ENCODE measurements at places on chromosomes 1 and 21. TPM values are rescaled to one million over a fixed set of nuclear protein-coding genes. Genes with fewer than 3 reads are reported as not detected.

DNA sequence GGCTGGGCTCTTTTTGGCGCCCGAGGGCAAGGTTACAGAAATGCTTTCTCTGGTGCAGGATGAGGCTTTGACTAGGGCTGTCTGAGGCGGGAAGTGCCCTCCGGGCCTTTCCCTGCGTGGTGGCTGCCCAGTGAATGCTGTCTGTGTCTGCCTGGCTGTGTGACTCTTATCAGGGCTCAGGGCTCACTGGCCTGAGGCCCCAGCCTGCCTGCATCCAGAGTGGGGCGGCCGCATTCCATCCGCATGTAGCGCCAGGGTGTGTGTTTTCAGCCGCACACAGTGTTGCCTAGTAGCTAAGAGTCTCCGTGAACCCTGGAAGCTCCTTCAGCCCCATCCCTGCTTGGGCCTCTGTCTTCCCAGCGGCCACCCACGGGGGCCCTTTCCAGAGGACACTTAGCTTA is 59.1 kb downstream of the FAAP20 start:
- DNase-seq, result no peak

DNA sequence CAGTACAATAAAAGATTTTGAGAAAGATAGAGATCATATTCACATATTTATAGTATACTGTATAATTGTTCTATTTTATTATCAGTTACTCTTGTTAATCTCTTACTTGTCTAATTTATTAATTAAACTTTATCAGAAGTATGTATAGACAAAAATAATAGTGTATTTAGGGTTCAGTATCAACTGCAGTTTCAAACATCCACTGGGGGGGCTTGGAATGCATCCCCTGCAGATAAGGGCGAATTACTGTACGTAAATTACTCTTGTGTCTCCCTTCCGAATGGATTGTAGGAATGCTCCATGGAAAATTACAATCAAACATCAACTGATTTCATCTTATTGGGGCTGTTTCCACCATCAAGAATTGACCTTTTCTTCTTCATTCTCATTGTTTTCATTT is at the start of gene OR2L8:
TSS of gene OR2L8 (plus strand) at position 301 of the 400 bp plus-strand sequence. CDS start at position 301, 0 bp downstream.
- DNase-seq, result no peak

DNA sequence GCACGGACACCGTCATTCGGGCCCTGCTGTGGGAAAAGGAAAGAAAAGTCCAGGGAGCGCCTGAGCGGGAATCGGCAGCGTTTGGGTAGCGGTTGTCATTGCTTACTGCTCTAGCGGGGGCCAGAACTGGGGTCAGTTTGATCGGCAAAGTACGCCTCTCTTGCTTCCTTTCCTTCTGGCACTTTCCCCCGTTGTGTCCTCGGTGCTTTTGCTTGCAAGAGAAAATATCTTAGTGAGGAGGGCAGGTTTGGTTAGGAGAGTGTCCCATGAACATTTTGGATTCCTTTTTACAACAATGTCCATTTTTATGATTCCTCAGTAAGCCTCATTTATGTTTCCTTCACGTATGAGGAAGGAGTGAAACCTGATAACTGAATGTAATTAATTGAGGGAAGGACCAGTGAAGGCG is 670 bp downstream of the ST3GAL3 start:
- DNase-seq, result no peak

The GSTM1 gene
- not detected for total RNA-seq

The LCE3E gene
- not detected for total RNA-seq

The C1orf185 gene
- total RNA-seq, result not detected

The LEFTY1 gene
- not detected for total RNA-seq

The TEDDM1 gene
- not detected for total RNA-seq

The S100A11 gene
- total RNA-seq, result 257 TPM

DNA sequence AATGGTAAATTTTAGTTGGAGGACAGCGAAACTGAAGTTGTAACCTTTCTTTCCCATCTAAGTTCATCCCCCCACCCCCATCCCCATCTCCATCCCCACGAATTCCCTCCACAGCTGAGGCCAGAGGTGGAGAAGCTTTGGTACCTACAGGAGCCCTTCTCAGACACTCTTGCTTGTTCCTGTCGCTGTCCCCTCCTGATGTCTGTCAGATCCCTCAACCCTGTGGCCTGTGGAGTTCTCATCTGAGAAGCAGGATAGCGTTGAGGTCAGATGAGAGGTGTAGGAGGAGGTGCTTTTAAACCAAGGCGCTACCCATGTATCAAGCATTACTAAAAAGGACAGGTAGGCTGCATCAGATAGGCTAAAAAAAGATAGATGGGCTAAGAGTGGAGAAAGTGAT is 769 bp downstream of the NTPCR start:
- no peak for DNase-seq

DNA sequence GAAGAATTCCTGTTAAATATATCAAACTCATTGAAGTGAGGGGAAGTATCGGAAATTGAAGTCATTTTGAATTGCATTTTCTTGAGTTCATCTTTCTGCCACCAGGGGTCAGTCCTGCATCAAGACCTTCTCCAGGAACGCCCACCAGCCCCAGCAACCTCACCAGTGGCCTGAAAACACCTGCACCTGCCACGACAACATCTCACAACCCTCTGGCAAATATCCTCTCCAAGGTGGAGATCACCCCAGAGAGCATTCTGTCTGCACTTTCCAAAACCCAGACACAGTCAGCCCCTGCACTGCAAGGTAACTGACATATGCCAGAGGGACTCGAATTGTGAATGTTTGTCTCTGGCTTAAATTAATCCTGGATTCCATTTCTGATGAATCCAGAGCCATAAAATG is 22.8 kb upstream of the TARS2 start:
- DNase-seq, result peak; percentile 56

The CHD5 gene
- total RNA-seq, result 0.61 TPM

GRCh38 chr1:224502459-224503160 is 68.0 kb upstream of the WDR26 start:
- DNase-seq, result no peak

DNA sequence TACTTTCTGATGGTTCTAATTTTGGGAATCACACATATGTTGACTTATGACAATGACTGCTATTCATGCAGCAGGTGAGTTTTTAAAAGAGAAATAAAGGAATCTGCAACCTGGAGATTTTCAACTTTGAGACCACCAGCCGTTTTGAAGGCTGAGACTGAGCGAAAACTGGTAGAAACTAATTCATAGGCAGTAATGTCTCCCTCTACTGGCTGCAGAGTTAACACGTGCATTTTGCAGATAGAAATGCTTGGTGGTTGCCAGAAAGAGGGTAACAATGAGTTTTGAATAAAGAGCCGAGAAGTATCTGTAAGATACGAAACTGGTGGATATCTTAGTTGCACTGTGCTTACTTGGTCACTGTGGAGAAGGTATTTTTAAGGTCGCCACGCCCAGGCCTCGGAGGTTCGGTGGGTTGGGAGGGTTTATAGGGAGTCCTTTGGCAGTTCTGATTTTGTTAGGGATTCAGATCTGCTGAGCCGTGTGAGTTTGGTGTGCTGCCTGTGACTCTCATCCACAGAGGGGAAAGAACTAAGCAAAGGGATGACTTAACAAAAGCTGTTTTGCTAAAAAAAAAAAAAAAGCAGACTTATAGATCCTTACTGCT is 83.0 kb downstream of the RYR2 start:
- no peak for DNase-seq

DNA sequence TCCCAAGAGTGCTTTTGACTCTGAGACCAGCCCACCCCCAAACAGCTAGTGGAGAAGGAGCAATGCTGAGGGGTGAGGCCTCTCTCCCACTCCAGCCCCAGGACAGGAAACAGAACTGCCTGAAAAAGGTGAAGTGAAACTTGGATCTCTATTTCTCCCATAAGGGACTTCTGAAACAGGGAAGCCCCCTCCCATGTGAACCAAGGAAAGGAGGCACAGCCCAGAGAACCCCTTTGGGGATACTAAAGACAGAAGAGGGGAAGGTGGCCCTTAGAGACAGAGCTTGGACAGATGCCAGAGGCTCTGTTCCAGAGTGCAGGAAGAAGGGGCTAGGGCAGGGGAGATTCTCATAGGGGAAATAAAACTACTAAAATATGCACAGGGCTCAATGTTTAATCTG is 2.9 kb downstream of the TNFAIP8L2 start:
- DNase-seq, result no peak

The KRTAP13-4 gene
- not detected for total RNA-seq

DNA sequence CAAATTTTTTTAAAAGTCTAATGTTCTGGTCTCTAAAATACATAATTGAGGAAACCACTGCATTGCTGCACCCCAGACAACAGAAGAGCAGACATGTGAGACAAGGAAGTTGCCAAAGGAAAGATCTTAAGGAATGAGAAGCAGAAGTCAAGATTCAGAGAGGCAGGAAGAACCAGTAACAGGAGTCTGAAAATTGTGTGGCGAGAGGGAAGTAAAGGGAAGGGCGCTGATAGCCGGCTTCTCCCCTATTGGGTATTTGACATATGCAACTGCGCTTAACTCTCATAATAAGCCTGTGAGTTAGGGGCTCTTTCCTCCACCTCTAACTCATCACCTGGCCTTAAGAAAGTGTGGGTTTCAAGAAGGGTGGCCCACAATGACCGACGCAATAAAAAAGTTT is 21.9 kb upstream of the KIF14 start:
- DNase-seq, result no peak

DNA sequence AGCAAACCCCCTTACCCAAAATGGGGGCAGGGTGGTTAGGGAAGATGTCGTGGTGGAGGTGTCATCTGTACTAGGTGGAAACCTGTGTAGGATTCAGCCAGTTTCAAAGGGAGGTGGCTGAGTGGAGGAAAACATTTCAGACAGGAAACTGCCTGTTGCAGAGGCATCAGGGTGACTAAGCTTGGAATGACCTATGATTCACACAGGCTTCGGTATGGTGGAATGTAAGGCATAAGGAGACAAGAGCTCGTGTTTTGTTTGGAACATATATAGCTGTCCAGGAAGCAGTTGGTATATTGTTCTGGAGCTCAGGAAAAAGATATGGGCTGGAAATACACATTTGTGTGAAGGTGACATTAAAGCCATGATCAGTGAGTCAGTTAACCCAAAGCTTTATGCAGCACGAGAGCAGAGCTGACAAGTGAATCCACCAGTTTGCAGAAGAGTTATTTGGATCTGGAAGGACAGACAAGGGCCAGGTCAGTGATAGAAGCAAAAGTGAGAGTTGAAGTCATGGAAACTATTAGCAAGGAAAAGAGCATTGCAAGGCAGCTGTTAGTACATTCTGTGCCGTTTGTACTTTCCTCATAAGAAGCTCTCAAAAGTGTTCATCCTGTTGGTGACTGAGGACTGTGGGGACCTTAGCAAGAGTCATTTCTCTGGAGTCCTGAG is 12.2 kb downstream of the UTP25 start:
- no peak for DNase-seq

DNA sequence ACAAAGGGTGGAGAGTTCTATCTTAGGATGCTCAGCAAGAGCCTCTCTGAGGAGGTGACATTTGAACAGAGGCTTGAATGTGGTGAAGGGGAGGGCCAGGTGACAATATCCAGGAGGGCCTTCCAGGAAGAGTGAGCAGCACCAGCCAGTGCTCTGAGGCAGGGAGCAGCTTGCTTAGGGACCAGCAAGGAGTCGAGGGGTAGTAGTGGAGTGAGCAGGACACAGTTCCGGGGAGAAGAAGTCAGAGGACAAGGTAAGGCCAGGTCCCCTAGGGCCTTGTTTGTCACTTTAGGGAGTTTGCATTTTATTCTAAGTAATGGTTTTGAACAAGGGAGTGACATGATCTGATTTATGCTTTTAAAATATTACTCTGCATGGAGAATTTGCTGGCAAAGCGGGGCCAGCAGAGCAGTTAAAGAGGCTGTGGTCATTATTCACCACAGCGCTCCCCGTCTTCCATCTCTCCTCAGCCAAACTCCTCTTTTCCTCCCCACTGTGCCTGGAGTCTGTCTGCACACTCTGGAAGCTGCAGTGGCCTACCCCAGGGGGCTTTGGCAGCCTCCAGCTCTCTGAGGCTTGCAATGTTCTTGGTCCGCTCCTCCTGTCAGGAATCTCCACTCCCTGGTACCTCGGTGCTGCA is 17.0 kb upstream of the CSF1 start:
- DNase-seq, result no peak

The YOD1 gene
- total RNA-seq, result 10.3 TPM

- no peak for DNase-seq
Observed at GRCh38 chr1:51897699-51898031, 19.1 kb upstream of the NRDC start.

GRCh38 chr1:231590453-231591198 is 36.0 kb upstream of the DISC1 start:
- DNase-seq, result no peak

The OR2G3 gene
- not detected for total RNA-seq

DNA sequence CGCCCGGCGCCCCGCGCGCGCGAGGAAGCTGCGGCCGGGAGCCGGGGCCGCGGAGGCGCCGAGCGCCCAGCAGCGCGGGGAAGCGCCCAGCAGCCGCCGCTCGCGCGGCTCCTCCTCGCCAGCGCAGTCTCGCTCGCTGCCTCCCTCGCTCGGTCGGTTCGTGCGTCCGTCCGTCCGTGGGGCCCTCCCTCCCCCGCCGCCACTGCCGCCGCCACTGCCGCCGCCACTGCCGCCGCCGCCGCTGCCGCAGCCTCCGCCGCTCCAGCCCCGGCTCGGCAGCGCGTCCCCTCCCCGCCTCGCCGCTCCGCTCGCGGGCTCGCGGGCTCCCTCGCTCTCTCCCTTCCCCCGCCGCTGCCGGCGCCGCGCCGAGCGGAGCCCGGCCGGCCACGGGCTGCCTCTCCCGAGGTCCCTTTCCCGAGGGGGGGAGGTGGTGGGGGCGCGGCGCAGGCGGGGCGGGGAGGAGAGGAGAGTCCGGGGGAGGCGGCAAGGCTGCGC is at the start of gene KCND3:
TSS of gene KCND3 (minus strand) at position 138 of the 495 bp plus-strand sequence.
- DNase-seq, result no peak

The RIPPLY3 gene
- total RNA-seq, result 0.09 TPM

GRCh38 chr1:20533635-20534034 is 18.7 kb upstream of the FAM43B start:
- DNase-seq, result no peak

The ERMAP gene
- 3.5 TPM for total RNA-seq

DNA sequence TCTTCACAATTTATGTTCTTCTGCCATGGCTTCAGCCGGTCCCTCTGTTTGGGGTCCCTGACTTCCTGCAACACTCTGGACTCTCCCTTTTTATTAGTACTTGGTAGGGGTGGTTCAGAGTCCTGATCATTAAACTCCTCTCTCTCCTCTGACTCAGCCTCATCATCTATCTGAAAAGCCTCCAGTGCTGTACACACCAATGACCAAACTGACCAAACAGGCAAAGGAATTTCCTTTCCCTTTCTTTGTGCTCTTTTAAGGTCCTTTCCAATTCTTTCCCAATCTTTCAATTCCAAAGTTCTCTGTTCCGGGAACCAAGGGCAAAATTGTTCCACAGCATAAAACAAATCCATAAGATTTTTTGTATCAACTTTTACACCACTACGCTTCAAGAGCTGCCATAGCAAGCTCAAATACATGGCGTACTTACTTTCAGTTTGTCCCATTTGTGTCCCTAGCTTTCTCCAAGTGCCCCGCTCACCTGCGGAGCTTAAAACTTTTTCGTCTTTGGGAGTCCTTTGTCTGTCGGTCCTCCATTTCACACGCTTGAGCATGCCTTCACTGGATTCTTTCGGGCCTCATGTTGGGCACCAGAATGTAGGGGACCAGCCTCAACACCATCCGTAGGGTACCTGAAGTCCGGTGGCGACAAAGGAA is 9.6 kb downstream of the DAP3 start:
- no peak for DNase-seq

- DNase-seq, result no peak
Observed at GRCh38 chr1:40641601-40642242, 23.8 kb downstream of the RIMS3 start.

The CYP4A11 gene
- not detected for total RNA-seq
